ENCODE measurements at places on chromosomes 7 and 10.

- no peak for DNase-seq
Observed at GRCh38 chr7:115127399-115128021, 205.6 kb downstream of the MDFIC start.

DNA sequence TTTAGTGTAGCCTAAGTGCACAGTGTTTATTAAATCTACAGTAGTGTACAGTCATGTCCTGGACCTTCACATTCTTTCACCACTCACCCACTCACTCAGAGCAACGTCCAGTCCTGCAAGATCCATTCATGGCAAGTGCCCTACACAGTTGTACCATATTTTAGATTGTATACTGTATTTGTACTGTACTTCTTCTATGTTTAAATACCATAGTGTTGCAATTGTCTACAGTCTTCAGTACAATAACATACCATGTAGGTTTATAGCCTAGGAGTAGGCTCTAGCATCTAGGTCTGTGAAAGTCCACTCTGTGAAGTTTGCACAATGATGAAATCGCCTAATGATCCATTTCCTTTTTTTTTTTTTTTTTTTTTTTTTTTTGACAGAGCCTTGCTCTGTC lies 12.0 kb downstream of the EEPD1 start:
- DNase-seq = no peak

DNA sequence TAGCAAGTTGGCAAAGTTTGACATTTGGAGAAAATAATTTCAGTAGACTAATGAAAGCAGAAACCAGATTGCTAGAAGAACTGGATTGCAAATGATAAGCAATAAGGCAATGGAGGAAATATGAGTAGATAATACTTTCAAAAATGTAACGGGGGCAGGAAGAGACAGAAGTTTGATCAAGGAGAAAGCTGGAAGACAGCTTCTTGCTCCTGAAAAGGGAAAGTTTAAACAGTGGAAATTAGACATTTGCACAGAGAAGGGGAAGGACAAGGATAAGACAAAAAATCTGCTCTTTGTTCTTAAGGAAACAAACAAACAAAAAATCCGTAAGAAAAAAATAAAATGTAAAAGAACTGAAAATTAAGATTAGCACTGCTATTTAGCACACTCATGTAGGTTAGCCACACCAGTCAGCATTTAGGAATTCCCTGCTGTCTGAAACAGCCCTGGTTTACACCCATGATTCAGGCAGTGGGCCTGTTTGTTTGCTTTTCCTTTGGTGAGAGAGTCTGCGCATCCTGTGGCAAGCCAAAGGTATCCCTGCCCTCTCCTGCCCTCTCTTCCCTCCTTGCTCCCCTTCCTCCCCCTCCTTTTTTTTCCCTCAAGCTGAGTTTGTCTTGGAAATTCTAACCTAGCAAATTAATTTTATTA lies 104.3 kb upstream of the CAV2 start:
- DNase-seq = peak; percentile 23

DNA sequence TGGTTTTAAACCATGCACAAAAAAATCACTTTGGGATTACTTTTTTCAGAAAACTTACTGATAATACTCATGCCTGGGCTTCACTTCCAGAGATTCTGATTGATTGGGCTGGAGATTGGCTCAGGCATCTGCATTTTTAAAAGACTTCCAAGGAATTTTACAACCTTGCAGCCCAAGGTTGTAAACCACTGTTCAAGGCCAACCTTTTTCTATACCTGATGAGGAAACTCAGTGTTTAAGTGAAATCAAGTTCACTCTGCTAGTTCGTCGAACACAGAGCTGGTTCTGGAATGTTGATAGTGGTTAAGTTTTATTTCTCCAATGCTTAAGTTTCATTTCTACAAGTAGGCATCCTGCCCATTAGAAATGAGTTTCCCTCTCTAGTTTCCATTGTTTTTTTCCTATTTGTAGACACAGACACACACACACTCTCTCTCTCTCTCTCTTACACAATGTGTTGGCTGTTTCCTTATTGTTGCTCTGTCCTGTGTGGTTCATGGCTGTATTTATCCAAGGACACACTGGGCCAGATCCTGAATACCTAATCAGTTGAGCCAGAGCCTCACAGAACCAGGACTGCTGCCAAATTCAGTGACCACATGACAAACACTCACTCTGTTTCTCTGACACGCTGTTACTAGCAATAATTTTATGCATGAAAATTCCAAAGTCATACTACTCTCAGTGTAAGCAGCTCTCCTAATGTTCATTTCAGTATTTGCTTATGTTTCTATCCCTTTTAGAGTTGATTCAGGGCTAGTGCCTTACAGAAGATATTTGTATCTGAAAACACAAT lies 3.7 kb upstream of the IFIT1B start:
- DNase-seq = no peak

Data from 8988T (cell line).